ENCODE measurements at places on chromosomes 4 and X.

- DNase-seq = no peak
These were observed 18.5 kb upstream of the GRPEL1 start for GRCh38 chr4:7086384-7086783.

- no peak for DNase-seq
These were observed 60.7 kb downstream of the HPGD start for GRCh38 chr4:174461466-174462106.

GRCh38 chr4:126812076-126812475 lies 820.7 kb upstream of the INTU start:
- no peak for DNase-seq

DNA sequence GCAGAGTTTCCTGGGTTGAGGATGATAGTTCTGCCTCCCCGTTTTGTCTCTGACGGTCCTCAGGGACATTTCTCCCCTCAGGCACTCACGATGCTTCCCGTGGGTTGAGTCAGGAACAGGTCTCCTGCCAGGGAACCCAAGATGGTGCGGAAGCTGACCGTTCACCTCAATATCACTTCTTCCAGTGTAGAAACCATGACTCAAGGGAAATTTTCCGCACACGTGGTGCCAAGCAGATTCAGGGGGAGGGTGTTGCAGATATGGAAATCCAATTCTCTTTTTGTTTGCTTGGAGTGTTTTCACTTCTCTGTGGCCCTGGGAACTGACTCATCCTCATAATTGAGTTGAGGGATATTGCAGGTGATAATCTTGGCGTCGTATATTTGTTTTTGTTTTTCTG lies 46.7 kb downstream of the CXorf49B start:
- no peak for DNase-seq

GRCh38 chr4:65416891-65417290 lies 253.4 kb downstream of the EPHA5 start:
- no peak for DNase-seq

DNA sequence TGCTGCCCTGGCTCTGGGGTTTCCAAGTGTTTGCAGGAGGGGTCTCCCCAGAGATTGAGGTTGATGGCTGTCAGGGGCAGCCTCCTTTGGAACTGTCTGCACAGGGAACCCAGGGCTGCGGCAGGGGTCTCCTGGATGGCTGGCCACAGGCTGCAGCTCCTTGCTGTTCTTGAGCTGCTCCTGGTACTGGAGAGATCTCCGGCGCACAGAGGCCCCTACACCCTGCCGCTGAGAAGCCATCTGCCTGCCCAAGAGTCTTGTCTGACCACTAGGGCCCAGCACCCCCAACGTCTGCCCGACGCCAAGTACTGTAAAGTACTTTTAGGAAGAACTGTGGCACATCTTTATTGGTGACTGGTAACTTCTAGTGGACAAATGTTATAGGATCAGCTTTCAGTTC lies 13.5 kb downstream of the STIM2 start:
- no peak for DNase-seq

- no peak for DNase-seq
These were observed 16.6 kb upstream of the KLHL2 start for GRCh38 chr4:165190591-165191347.

DNA sequence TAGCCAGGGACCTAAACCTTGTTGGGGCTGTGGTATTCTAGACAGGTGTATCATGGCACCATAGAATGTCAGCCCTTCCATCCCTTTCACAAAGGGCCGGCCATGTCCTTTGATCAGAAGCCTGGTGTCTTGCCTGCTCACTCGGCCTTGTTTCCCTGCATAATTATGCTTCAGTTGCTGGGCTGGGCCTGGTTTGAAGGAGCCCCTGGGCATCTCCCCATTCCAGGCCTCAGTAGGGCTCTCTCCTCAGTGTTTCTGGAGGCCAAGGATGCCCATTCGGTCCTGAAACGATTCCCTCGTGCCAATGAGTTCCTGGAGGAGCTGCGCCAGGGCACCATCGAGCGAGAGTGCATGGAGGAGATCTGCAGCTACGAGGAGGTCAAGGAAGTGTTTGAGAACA lies 4.5 kb downstream of the PRRG3 start:
- DNase-seq = no peak

- no peak for DNase-seq
These were observed 300.2 kb upstream of the VCX start for GRCh38 chrX:7542587-7543380.

GRCh38 chrX:43973249-43974099 lies at the start of gene NDP:
Gene NDP (minus strand): TSS chrX:43973390. CDS start chrX:43958645, 14,745 bp downstream.
- no peak for DNase-seq

- no peak for DNase-seq
These were observed 217.0 kb upstream of the NDST3 start for GRCh38 chr4:117817301-117817700.

Data from activated gamma-delta T cell (primary cell).